ENCODE measurements at places on chromosomes 6 and 20.

DNA sequence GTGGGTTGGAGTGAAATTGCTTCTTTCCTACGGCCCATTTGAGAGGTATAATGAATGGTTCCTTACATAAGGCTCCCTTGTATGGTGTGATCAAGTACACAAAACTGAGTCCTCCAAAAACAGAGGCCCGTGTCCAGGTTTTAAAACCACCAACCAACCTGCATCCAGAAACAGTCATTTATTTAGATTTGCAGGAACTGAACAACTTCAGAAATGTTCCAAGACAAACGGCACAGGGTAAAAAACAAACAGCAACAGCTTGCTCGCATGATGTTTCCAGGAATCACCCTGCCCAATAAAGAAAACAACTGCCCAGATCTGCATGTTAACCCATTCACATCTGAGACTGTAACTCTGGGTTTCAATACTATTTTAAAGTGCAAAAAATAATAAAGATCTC, 40.2 kb upstream of the TRAM2 start:
- DNase-seq: no peak

GRCh38 chr20:33811776-33812151, 616 bp downstream of the CHMP4B start:
- no peak for DNase-seq

DNA sequence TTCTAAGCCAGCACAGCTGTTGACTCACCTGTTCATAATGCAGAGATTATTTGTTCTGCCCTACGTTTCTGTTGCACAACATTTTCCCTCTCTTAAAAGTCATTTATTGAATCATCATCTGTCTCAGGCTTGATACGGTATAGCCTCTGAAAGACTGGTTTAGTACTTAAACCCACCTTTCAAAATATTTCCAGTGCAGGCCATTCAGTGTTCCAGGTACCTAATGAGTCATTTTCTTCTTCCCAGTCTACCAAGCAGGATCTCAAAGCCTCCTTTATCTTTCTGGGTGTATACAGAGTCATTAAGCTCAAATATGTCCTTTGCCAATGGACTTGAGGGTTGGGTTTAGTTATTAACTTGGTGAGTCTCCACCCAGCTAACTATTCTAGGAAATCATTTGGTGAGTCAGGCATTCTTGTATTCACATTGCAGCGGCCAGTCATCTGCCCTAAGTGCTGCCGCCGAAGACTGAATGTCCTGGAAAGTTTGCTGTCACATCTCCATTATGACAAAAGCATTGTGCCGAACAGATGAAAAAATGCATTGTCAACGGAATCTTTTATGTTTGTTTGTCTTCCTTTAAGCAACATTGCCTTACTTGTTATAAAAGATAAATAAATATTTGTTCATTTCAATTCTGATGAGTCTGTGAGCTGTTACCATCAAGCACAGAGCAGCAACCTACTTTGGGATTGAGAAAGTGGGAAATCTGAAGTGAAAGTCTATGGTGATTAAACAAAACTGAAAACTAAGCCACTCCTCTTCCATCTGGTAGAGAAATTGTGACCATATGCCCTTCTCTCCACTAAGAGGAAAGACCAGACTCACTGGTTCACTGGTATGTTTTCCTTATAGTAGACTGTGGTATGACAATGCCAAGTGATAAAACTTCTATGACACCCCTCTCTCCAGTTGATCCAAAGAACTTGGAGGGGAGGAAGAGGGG, 14.3 kb upstream of the FAM135A start:
- peak; percentile 87 for DNase-seq

DNA sequence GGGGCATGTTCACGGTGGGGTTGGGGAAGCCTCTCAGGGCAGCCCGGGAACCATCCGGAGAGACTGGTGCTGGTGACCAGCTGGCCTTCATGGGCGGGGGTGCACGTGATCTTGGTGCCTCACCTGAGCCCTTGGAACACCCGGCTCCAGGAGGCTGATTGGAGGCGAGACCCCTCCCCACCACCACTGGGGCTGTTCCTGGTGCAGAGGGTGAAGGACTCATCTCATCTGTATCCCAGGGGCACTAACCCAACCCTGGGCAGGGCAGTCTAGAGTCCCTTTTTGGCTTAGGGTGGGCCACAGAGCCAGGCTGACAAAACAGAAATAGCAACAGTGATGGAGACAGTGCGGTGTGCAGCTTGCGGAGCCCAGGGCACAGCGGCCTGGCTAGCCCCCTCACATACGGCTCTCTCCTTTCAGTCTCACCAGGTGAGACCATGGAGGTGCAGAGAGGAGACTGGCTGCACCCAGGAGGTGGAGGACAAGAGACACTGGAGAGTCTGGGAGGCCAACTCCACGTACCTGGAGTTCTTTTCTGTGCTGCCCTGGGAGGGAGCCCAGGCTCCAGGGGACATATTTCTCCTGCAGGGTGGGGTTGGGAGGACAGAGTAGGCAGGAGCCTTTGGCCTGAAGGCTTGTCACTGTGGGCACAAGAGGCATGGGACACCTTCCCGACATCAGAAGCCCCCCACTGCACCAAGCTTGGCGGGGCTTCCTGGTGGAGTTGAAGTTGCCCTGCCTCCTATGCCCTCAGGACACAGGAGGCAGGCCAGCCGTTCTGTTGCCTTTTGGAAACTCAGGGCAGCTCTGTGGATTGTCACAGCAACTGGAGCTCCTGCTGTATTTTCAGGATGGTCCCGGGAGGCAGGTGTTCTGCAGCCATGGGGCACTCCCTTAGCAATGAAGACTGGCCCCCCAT, 106.0 kb downstream of the SYCP2 start:
- no peak for DNase-seq

GRCh38 chr6:38650207-38650752, 10.6 kb upstream of the BTBD9 start:
- DNase-seq: no peak

All from Panc1 (cell line).